ENCODE measurements at places on chromosomes 12 and 14.

DNA sequence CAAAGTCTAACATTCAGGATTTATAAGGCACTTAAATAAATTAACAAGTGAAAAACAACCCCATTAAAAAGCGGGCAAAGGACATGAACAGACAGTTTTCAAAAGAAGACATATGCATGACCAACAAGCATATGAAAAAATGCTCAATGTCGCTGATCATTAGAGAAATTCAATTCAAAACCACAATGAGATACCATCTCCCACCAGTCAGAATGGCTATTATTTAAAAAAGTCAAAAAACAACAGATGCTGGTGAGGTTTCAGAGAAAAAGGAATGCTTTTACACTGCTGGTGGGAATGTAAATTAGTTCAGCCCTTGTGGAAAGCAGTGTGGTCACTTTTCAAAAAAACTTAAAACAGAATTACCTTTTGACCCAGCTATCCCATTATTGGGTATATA, 60.7 kb upstream of the BDKRB2 start:
- DNase-seq: no peak

- no peak for DNase-seq
These were observed 28.7 kb downstream of the NELL2 start for GRCh38 chr12:44847403-44847802.

DNA sequence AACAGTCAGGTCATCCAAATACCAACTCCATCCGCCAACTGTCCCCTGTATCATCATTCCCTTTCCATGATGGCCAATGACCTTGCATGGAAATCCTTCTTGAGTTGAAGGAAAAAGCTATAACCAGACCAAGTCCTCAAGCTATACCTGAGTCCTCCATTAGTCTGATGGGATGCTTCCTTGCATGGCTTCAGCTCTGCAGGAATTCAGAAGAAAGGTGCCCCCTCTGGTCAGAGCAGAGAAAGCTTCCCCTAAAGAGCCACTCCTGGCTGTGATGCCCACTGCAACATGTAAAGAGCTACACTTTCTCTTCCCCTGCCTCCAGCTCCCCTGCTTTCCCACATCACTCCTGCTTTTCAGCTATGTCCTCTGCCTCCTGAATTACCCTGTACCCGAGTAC, 43.1 kb upstream of the FKBP4 start:
- no peak for DNase-seq

DNA sequence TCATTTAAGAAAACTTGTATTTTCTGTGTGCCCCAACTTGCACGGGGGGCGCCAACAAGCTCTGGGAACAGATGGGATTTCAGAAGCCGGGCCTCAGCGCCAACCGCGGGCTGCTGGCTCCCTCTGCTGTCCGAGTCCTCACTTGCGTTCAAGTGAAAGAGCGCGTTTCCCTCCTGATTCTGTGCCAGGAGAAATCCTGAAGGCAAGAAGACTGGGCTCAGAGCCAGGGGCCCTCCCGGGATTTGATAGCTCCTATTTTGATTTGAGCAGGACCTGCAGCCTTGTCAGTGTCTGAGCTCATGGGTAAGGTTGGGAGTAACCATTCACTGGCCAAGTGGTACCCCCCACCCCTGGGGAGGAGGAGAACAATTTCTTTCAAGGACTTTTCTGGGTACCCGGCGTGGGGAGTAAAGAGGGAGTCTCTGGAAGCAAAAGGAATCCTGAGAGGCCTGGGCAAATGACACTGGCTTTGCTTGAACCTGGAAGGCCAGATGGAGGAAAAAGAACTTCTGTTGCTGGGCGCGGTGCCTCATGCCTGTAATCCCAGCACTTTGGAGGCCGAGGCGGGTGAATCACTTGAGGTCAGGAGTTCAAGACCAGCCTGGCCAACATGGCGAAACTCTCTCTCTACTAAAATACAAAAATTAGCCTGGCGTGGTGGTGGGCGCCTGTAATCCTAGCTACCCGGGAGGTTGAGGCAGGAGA, 179.0 kb upstream of the RGS6 start:
- DNase-seq: no peak

- DNase-seq: no peak
These were observed 432.6 kb downstream of the C12orf50 start for GRCh38 chr12:87596636-87597035.

DNA sequence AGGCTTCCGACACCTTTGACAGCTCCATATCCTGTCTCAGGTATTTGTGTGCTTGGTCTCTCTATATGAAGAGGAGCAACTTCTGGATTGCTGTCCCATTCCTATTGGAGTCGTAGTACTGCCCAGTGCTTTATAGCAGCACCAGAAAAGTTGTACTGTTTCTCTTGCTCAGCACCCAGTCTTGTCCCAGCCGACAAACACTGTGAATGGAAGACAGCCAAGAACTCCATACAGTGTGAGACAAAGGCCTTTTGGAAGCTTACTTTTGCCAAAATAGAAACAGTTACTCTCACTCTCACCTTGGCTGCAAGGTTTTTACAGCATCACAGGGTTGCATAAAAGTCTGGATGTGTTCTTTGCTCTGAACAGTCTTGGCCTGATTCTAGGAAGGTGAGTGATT, 105.3 kb downstream of the TGFB3 start:
- no peak for DNase-seq

DNA sequence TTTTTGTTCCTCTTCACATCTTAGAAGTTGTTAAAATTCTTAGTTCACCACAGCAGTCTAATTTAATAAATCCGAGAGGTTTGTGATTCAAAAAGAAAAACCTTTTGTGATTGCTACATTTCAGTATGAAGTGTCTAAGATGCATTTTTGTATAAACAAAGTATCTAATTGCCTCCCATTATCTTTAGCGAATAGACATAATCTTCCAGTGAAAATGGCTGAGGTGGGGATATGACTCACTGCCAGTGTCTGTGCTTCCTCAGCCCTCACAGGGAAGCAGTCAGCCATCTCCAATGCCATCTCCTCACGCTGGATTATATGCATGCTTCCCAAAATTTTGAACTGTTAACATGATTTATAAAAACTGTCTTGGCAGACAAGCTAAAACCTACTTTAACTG, 7.6 kb downstream of the GCH1 start:
- DNase-seq: no peak

GRCh38 chr12:52756281-52756960, 20.7 kb downstream of the KRT76 start:
- no peak for DNase-seq

DNA sequence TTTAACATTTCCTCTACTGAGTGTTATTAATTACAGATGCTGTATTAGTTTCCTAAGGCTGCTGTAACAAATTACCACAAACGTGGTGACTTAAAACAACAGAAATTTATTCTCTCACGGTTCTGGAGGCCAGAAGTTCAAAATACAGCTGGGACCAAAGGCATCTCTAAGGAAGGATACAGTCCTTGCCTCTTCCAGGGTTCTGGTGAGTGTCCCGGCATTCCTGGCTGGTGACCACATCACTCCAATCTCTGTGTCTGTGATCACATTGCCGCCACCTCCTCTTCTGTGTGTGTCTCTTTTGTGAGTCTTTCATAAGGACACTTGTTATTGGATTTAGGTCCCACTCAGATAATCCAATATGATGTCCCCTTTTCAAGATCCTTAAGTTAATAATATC, 85.1 kb upstream of the CCDC198 start:
- no peak for DNase-seq

- no peak for DNase-seq
These were observed 38.9 kb downstream of the FOXN3 start for GRCh38 chr14:89378119-89378518.

DNA sequence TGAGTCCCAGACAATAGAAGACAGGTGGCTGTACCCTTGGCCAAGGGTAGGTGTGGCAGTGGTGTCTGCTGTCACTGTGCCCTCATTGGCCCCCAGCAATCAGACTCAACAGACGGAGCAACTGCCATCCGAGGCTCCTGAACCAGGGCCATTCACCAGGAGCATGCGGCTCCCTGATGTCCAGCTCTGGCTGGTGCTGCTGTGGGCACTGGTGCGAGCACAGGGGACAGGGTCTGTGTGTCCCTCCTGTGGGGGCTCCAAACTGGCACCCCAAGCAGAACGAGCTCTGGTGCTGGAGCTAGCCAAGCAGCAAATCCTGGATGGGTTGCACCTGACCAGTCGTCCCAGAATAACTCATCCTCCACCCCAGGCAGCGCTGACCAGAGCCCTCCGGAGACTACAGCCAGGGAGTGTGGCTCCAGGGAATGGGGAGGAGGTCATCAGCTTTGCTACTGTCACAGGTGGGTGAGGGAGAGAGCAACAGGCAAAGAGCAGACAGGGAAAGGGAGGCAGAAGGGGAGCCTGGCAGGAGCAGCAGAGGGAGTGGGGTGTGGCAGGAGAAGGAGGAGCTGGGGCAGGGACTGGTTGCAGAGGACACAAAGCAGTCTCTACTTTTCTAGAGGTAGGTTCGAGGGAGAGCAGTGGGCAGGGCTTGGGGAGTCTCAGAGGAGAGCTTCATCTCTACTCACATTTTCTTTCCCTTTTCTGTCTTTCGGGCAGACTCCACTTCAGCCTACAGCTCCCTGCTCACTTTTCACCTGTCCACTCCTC, 452 bp downstream of the INHBE start:
- no peak for DNase-seq

- DNase-seq: no peak
These were observed 426.5 kb upstream of the OR4E1 start for GRCh38 chr14:22099942-22100763.

- DNase-seq: no peak
These were observed 437.3 kb downstream of the TMEM132D start for GRCh38 chr12:129466499-129466898.

DNA sequence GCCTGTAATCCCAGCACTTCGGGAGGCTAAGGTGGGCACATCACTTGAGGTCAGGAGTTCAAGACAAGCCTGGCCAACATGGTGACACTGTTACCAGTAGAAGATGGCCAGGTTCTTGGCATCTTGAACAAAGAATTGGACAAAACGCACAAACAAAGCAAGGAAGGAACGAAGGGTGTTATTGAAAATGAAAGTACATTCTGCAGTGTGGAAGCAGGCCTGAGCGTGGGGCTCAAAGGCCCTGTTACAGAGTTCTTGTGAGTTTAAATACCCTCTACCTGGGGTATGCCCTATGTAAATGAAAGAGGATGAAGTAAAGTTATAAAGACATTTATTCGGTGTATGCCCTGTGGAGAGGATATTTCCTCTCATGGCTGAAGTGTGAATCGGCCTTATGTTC, 20.8 kb upstream of the CDK17 start:
- DNase-seq: no peak

GRCh38 chr12:127898616-127899015, 368.4 kb upstream of the TMEM132C start:
- no peak for DNase-seq

- no peak for DNase-seq
These were observed 720.9 kb upstream of the TBX3 start for GRCh38 chr12:115404761-115405470.

- no peak for DNase-seq
These were observed 172.4 kb upstream of the LMNTD1 start for GRCh38 chr12:25725470-25725869.

- no peak for DNase-seq
These were observed 228.1 kb upstream of the CNTN1 start for GRCh38 chr12:40464121-40464520.

- DNase-seq: no peak
These were observed 3.7 kb downstream of the GPR132 start for GRCh38 chr14:105061428-105062047.

- DNase-seq: no peak
These were observed 1.7 kb downstream of the DYNLL1 start for GRCh38 chr12:120497524-120498150.

GRCh38 chr12:111093428-111094142, 173.2 kb upstream of the MYL2 start:
- DNase-seq: no peak

GRCh38 chr12:72209086-72209485, 63.1 kb upstream of the TRHDE start:
- no peak for DNase-seq

DNA sequence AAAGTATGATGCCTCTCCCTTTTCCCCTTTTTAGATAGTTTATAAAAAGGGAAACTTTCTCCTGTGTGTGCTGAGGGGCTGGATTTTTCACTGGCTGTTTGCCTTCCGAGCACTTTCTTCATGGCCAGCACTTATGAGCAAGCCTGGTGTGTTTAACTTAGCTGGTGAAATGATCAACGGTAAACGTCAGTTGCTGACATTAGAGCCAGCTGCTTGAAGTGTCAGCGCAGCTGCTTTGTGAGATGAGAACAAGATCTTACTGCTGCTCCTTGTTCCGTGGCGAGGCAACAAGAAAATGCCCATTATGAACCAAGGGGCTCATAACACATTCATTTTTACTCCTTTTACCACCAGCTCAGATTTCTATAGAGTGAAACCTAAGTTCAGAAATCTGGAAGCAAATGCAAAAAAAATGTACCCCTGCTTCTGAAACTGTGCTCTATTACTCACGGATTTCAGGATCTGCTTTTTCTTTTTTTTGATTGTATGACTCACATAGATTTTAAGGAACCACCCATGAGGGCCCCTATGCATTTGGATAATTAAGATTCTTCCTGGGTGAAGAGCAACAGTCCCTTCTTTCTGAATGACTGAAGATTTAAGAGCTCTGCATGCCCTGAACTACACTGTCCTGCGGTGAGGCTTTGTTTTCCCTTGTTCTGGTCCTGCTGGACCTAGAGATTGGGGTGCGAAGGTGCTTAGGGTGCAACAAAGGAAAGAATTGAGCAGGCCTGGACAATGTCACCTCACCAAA, 74.3 kb upstream of the CPM start:
- DNase-seq: no peak

DNA sequence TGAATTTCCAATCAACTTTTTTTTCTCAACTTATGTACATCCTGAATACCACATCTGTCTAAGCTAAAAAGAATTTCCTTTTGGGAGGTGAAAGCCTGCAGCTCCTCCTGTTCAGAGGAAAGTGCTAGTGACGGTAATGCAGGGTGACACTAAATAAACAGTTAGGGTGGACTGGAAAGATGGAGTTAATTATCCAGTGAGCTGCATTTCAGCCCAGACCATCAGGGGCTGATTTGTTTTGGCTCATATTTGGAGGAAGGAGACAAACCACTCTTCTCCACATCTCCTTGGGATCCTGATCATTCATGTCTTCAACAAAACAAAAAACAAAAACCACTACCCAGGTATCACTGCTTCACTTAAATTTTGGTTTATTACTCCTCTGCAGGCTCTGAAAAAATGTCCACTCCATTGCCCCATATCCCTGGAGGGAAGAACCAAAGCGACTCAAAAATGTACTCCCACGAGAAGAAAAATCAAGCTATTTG, 5.1 kb upstream of the SIX1 start:
- DNase-seq: no peak

- no peak for DNase-seq
These were observed 25.5 kb downstream of the CLEC1A start for GRCh38 chr12:10073261-10073660.

- DNase-seq: no peak
These were observed 718 bp downstream of the CCDC92 start for GRCh38 chr12:123971770-123972456.

GRCh38 chr12:58633479-58633878, 286.8 kb downstream of the LRIG3 start:
- DNase-seq: no peak

- DNase-seq: no peak
These were observed 122.5 kb upstream of the KRAS start for GRCh38 chr12:25372969-25373817.

Data from cortex of kidney (tissue), 1 donor.